H7 (cell line): ENCODE measurements at places on chromosomes 16 and 17. TPM values are rescaled to one million over a fixed set of nuclear protein-coding genes. Genes with fewer than 3 reads are reported as not detected.

The TMC7 gene
- total RNA-seq, result 1.6 and 2.0 TPM in 2 replicates

The NATD1 gene
- 12.3 and 12.9 TPM in 2 replicates for total RNA-seq

The CTRL gene
- total RNA-seq, result 2.4 and 3.7 TPM in 2 replicates

- no peak for DNase-seq
Measured at GRCh38 chr16:12667909-12668308, 135.8 kb downstream of the CPPED1 start.

DNA sequence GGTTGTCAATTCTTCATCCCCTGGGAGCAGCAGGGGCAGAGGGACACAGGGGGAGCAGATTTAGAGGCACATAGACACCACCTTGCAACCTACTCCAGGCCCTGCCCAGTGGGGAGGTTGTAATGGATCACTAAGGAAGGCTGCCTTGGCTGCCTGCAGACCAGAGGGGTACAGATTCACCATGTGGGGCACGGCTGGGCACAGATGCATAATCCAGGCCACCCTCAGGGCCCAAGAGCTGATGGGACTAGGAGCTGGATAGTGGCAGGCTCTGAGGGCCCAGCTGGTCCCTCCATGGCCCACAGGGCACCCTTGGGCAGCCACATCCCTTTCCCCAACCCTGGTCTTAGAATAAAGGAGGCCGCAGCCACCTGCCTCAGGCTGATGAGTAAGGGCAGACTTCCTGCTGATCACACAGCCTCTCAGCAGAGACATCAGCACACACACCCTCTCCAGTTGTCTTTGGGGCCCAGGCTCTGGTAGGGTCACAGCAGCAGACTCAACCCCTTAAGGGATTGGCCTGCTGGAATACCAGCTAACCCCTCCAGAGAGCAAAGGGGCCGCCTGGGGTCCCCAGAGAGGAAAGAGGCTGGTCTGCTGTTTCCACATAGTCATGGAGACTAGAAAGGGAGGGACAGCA is 224.9 kb downstream of the GSG1L start:
- DNase-seq, result no peak

DNA sequence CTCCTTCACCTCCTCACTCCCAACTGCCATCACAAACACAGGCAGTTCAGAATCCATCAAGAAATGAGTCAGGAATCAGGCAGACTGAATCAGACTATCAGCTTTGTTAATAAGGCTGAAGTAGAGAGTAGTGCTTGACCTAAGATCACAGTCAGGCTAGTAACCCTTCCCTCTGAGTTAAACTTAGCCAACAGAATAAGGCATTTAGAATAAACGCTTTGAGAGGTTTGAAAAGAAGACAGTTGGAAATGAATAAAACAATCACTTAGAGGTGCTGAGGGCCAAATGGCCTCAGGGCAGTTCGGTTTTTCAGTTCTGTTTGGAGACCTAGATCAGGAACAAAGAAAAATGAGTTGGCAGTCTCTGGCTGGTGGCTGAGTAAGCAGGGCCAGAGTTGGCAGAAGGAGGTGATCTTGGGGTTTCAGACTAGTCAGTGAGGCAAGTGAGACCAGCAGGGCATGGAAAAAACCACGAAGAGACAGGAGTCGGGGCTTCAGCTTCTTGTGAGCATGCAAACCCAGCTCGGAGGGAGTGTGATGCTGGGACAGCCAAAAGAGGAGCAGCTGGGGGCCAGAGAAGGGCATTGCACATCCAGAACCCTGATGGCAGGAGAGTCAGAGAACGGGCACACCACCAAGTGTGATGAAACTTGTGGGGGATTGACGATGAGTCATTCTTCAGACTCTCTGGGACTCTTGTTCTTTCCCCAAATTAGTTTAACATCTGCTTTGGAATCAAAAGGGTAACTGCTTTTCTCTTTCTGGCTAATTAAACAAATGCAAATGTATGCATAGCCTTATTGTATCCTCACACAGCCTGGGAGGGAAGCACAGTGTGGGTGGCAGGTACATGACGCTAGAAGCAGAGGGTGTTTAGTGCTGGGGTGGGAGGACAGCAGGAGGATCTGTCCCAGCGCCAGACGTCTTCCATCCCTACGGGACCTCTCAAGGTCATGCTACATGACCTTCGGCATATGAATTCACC is 54.8 kb downstream of the SPECC1 start:
- no peak for DNase-seq

GRCh38 chr17:61814485-61814884 is 48.8 kb downstream of the BRIP1 start:
- DNase-seq, result no peak

GRCh38 chr16:64880006-64880405 is 241.9 kb downstream of the CDH11 start:
- no peak for DNase-seq

DNA sequence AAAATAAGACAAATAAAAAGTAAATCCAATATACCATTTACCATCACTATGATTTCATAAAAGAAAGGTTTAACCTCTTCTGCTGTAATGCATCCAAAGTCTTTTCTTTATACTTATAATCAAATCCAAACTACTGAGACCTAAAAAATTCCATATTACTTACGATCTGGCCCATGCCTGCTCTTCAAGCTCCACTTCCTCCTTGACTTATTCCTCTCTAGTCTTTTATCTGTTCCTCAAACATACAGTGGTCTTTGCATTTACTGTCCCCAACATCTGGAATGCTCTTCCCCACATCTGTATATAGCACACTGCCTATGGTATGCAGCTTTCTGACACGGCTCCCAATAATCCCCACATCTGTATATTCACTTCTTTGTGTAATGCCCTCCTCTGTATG is 33.8 kb downstream of the PCTP start:
- no peak for DNase-seq

- no peak for DNase-seq
Measured at GRCh38 chr16:88698646-88699045, 7.6 kb downstream of the RNF166 start.

DNA sequence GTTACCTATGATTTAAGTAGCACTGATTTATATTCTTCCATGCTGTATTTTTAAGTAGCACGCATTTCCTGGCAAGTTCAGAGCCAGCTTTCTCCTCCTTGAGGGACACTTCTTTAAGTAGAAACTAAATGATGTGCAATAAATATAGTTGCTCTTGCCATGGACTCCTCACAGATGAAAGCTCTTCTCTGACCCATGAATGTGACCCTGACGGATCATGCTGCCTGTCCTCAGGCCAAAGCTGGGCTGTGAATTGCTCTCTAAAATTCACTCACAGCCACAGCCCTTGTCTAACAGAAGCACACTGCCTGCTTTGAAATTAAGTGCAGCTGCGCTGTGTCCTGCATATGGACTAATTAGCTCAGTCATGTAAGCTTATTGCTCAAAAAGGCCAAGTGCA is 438.8 kb downstream of the PMP22 start:
- DNase-seq, result no peak
